Activated CD8-positive, alpha-beta T cell treated with anti-CD3 and anti-CD28 coated beads for 36 hours (primary cell): ENCODE measurements at places on chromosomes 11 and 22. TPM values are rescaled to one million over a fixed set of nuclear protein-coding genes. Genes with fewer than 3 reads are reported as not detected.

DNA sequence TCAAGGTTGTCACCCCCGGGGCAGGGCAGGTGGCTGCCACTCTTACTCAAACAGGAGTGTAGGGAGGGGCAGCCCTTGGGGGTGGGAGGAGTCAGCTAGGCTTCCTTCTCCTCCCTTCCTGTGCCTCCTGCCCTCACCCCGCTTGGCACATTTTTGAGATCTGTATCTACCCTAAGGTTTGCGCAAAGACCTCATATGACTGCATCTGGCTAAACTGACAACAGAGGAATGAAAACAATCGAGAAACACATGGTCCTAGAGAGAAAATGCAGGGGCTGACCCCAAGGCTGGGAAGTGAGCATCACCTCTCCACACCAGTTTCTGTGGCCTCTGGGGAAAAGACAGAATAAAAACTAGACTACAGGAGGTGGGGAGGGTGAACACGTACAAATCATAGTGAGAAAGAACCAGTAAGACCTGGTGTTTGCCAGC, 28.1 kb downstream of the IGSF9B start:
- DNase-seq, result peak; percentile 89

- DNase-seq, result no peak
Observed at GRCh38 chr22:44037519-44038375, 13.6 kb downstream of the PARVB start.

- DNase-seq, result no peak
Observed at GRCh38 chr22:30427871-30428270, 2.3 kb downstream of the MTFP1 start.

GRCh38 chr22:26679003-26679629, 21.7 kb downstream of the MIAT start:
- DNase-seq, result peak; percentile 84

DNA sequence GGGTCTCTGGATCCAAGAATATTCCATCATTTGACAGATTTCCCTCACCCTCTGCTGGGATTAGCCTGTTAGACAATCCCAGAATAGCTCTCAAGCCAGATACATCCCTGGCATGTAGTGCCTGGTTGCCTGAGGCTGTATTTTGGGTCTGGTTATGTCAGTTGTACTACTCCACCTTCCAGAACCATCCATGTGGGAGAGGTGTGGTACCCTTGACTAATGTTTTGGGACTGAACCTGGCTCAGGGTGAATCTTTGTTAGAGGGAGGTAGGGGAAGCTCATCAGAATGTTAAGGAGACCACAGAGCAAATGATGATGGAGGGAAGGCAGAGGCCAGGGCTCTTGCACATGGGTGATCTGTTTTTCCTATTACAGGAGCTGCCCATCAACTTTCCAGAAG, 5.2 kb downstream of the C11orf52 start:
- DNase-seq, result no peak

- no peak for DNase-seq
Observed at GRCh38 chr11:62344210-62344609, 7.0 kb downstream of the ASRGL1 start.

- DNase-seq, result no peak
Observed at GRCh38 chr11:199782-200181, 6.9 kb downstream of the SCGB1C1 start.

OR8D4 gene
- total RNA-seq, result not detected

PPP1R14B gene
- 285 TPM for total RNA-seq

DNA sequence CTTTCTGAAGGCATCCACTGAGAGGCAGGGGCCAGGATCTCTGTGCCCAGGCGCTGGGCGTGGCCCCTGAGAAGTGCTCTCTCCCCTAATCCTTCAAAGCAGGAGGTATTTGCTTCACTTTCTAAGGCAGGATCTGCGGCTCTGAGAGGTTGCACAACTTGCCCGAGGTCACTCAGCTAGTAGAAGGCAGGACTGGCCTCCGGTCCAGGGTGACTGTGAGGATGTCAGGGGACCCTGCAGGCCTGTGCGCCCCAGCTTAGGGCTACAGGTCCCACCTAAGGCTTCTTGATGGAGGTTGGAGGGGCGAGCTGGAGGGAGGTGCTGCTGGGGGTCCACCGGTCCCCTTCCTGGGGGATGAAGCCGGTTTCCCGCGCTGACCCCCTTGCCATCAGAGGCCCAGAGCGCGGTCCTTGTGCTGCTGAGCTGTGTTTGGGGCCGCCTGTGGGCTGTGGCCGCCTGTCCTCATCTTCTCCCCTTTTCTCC, 979 bp downstream of the SMIM38 start:
- DNase-seq, result no peak

DNA sequence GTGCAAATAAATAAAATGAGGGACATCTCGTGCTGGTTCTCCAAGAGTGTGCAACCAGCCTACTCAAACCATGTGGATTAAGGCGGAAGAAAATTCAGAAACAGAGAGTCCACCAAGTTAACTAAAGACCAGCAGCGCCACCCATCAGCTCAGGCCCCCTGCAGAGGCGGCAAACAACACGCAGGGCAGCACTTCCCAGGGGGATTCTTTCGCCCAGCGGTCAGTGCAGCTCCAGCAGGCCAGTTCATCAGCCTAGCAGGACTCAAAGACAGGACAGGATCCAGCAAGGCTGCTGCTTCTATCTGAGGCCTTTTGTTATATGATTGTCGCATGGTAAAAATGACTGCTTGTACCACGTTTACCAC, 51.7 kb downstream of the PACSIN2 start:
- DNase-seq, result no peak

DNA sequence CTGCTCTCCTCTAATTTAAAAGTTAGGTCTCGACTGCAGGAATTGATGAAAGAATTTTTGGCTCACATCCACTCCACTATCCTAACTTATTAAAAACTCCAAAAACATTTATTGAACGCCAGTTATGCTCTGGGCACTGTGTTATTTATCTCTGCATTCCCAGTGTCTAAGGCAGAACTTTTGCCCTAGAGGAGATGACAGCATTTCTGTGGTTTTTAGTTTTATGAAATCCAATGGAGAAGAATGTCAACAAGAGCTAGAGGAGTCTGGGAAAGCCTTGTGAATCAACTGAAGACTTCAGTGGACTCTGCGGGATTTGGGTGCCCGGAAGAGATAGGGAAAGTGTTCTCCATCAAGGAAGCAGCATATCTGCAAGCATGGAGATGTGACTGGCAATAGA, 217.0 kb upstream of the PGR start:
- DNase-seq, result no peak

- no peak for DNase-seq
Observed at GRCh38 chr22:23047265-23047664, 23.1 kb upstream of the GNAZ start.

DNA sequence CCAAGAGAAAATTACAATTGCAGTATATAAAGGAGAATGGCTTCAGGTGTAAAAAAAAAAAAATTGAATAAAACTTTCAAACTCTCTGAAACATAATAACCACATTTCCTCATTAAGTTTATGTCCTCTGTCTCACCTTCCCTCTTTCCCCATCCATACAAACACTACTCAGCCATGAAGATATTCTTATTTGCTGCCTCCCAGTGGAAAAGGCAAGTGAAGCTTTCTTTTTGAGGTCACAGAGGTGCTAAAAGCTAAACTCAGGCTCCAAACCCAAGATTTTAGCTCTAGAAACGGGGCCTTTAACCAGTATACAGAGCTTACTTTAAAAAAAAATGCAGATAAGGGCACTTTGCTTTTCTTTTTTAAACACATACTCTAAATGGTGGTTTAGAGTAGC, 1568.5 kb downstream of the FAM181B start:
- DNase-seq, result no peak
